Activated naive CD8-positive, alpha-beta T cell treated with anti-CD3 and anti-CD28 coated beads for 36 hours (primary cell): ENCODE measurements at places on chromosomes 2 and 18.
A peak's percentile ranks its signal among the peaks of the same experiment; 100 is the strongest.

GRCh38 chr2:216351172-216351925 lies 20.9 kb downstream of the MARCHF4 start:
- H3K27me3 ChIP-seq: no peaks in the 10 kb centered on the region
- H3K27ac ChIP-seq: peak overlapping the region; percentile 11
- H3K36me3 ChIP-seq: peaks cover 4% of the 10 kb centered on the region

GRCh38 chr2:198701481-198701880 lies 756.3 kb downstream of the SATB2 start:
- H3K27ac ChIP-seq: no peak overlapping the region
- no peak for DNase-seq
- no peaks in the 10 kb centered on the region for H3K4me1 ChIP-seq
- no peak overlapping the region for H3K4me3 ChIP-seq
- H3K36me3 ChIP-seq: no peaks in the 10 kb centered on the region
- peaks cover 5% of the 10 kb centered on the region for H3K27me3 ChIP-seq

DNA sequence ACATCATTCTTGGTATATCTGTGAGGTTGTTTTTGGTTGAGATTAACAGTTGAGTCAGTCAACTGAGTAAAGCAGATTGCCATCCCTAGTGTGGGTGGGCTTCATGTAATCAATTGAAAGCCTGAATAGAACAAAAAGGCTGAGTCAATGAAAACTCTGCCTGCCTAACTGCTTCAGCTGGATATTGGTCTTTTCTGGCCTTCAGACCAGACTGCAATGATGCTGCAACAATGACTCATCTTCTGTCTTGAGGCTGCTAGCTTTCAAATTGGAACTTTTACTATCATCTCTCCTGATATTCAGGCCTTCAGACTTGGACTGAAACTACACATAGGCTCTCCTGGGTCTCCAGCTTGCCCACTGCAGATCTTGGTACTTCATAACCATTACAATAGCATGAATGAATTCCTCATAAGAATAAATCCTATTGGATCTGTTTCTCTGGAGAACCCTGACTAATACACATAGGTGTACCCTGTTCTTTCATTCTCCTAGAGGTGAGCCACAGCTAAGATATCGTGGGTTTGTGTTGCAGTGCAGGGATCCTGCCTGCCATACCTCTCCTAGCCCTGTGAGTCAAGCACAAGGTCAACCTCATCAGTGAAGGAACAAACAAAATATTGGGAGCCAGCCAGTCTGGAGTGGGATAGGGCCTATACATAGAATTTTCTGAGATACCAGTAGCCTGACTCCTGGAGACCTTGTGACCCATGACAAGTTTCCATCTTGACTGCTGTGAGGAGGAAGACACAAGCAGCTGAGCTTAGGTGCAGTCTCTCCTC lies 473.8 kb downstream of the DCC start:
- no peaks in the 10 kb centered on the region for H3K27me3 ChIP-seq
- no peak overlapping the region for H3K27ac ChIP-seq
- H3K4me1 ChIP-seq: no peaks in the 10 kb centered on the region
- H3K36me3 ChIP-seq: no peaks in the 10 kb centered on the region

GRCh38 chr2:230870544-230871360 lies 6.0 kb downstream of the ITM2C start:
- no peak overlapping the region for H3K27ac ChIP-seq
- peaks cover 69% of the 10 kb centered on the region for H3K4me1 ChIP-seq
- H3K4me3 ChIP-seq: no peak overlapping the region
- peaks cover 14% of the 10 kb centered on the region for H3K36me3 ChIP-seq

GRCh38 chr2:88813612-88814011 lies 122.1 kb downstream of the RPIA start:
- no peaks in the 10 kb centered on the region for H3K4me1 ChIP-seq
- no peak for DNase-seq
- no peaks in the 10 kb centered on the region for H3K36me3 ChIP-seq
- no peak overlapping the region for H3K4me3 ChIP-seq
- H3K27me3 ChIP-seq: peaks cover 4% of the 10 kb centered on the region

DNA sequence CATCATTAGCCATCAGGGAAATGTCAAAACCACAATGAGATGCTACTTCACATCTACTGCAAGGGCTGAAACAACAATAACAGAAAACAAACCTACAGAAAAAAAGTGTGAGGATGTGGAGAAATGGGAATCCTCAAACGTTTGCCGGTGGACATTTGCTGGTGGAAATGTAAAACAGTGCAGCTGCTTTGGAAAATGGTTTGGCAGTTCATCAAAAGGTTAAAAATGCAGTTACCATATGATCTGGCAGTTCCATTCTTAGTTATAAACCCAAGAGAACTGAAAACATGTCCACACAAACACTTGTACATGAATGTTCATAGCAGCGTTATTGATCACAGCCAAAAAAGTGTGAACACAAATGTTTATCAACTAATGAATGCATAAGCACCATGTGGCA lies 44.2 kb downstream of the PROC start:
- no peak overlapping the region for H3K4me3 ChIP-seq
- H3K36me3 ChIP-seq: peaks cover 2% of the 10 kb centered on the region
- no peaks in the 10 kb centered on the region for H3K27me3 ChIP-seq
- no peak overlapping the region for H3K27ac ChIP-seq
- DNase-seq: no peak

- no peak overlapping the region for H3K4me3 ChIP-seq
- H3K27ac ChIP-seq: no peak overlapping the region
- H3K27me3 ChIP-seq: no peaks in the 10 kb centered on the region
- no peaks in the 10 kb centered on the region for H3K36me3 ChIP-seq
Measured at GRCh38 chr2:101644842-101645383, 52.6 kb upstream of the MAP4K4 start.

- H3K4me1 ChIP-seq: no peaks in the 10 kb centered on the region
- no peaks in the 10 kb centered on the region for H3K27me3 ChIP-seq
- no peak for DNase-seq
Measured at GRCh38 chr18:6595666-6596065, 133.8 kb upstream of the ARHGAP28 start.

- no peak overlapping the region for H3K27ac ChIP-seq
- no peak for DNase-seq
- H3K4me1 ChIP-seq: no peaks in the 10 kb centered on the region
Measured at GRCh38 chr2:18123211-18123570, 244.7 kb downstream of the KCNS3 start.

GRCh38 chr18:44258086-44258485 lies 422.6 kb upstream of the SETBP1 start:
- no peak overlapping the region for H3K4me3 ChIP-seq
- H3K27ac ChIP-seq: no peak overlapping the region
- DNase-seq: no peak
- no peaks in the 10 kb centered on the region for H3K36me3 ChIP-seq
- peaks cover 3% of the 10 kb centered on the region for H3K27me3 ChIP-seq

DNA sequence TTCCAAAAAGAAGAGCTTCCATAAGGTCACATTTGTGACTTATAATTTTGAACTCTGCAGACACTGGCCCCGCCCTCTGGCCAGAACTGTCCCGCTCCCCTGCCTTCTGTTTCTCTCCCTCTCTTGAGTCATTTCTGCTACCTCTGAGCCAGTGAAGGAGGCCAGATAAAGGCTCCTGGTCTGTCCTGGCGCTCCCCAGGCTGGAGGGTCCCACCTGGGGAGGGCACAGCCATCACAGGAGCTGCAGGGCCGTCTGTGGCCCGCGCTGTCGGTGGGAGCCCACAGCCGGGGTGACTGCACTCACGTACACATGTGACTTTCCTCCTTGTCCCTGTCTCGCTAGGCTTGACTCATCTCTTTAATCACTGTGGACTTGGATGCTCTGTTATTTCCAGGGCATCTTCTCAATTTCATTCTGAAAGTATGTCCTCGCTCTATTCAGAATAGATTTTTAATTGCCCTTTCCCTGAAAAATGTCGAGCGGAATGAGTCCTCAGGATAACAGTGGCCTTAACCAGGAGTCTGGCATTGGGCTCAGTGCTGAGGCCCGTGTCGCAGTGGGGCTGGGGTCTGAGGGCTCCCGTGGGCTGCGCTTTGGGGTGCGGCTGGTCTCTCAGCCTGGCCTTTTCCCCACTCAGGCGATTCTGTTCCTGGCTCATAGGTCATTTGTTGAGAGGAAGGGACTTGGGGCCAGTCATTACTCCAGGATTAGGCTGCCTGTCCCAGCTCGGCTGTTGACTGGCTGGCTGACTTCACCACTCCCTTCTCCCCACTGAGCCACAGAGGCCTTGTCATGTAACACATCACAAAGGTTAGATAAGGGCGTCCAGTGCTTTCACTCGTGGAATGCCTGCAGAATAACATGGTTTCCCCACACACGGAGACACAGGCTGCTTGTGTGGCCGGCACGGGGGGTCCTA lies 34.5 kb downstream of the KLHL29 start:
- H3K4me1 ChIP-seq: no peaks in the 10 kb centered on the region
- no peak overlapping the region for H3K4me3 ChIP-seq
- DNase-seq: no peak
- no peaks in the 10 kb centered on the region for H3K36me3 ChIP-seq
- no peaks in the 10 kb centered on the region for H3K27me3 ChIP-seq
- no peak overlapping the region for H3K27ac ChIP-seq

GRCh38 chr18:420661-421246 lies 79.7 kb downstream of the COLEC12 start:
- H3K36me3 ChIP-seq: no peaks in the 10 kb centered on the region
- DNase-seq: no peak
- no peak overlapping the region for H3K4me3 ChIP-seq

DNA sequence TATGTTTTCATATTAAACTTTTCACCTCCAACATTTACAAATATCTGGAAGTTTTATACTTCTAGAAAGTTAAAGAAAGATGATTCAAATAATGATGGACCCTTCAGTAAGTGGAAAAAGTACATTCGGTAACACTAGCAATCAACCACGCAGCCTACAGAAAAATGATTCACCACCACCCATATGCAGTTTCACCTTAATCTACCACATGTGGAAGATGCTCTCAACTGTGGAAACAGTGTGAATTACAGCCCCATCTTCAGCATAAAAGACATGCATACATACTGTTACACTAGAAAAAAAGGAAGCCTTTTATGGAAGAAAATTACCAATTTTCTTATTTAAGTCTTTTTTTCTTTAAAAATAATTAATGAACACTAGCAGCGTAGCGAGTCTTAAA lies 1.1 kb downstream of the SLC38A11 start:
- H3K36me3 ChIP-seq: no peaks in the 10 kb centered on the region
- H3K27ac ChIP-seq: no peak overlapping the region
- H3K4me1 ChIP-seq: peaks cover 5% of the 10 kb centered on the region
- peaks cover 26% of the 10 kb centered on the region for H3K27me3 ChIP-seq
- DNase-seq: no peak

- H3K27ac ChIP-seq: no peak overlapping the region
- H3K4me3 ChIP-seq: no peak overlapping the region
- DNase-seq: no peak
- H3K27me3 ChIP-seq: no peaks in the 10 kb centered on the region
- H3K4me1 ChIP-seq: no peaks in the 10 kb centered on the region
Measured at GRCh38 chr2:185700883-185701282, 37.7 kb upstream of the FSIP2 start.

DNA sequence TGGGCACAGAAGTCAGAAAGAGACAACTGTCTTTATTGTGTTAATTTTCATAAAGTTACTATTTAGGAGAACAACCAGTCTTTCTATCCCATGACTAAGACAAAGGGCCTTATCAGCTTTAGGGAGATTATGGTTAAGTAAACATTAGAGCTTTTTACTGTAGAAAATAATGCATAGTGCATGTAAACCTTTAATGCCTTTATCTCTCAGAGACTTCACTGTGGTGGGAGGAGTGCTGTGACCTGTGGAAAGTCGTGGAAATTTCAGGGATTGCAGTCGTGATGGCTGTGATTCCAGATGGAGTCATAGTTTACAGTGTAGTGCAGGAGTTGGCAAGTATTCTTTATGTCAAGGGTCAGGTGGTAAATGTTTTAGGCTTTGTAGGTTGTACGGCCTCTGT lies 15.8 kb downstream of the ZNF236 start:
- H3K4me3 ChIP-seq: no peak overlapping the region
- H3K36me3 ChIP-seq: peaks cover 8% of the 10 kb centered on the region
- H3K27me3 ChIP-seq: no peaks in the 10 kb centered on the region
- peaks cover 34% of the 10 kb centered on the region for H3K4me1 ChIP-seq
- H3K27ac ChIP-seq: no peak overlapping the region
- no peak for DNase-seq

DNA sequence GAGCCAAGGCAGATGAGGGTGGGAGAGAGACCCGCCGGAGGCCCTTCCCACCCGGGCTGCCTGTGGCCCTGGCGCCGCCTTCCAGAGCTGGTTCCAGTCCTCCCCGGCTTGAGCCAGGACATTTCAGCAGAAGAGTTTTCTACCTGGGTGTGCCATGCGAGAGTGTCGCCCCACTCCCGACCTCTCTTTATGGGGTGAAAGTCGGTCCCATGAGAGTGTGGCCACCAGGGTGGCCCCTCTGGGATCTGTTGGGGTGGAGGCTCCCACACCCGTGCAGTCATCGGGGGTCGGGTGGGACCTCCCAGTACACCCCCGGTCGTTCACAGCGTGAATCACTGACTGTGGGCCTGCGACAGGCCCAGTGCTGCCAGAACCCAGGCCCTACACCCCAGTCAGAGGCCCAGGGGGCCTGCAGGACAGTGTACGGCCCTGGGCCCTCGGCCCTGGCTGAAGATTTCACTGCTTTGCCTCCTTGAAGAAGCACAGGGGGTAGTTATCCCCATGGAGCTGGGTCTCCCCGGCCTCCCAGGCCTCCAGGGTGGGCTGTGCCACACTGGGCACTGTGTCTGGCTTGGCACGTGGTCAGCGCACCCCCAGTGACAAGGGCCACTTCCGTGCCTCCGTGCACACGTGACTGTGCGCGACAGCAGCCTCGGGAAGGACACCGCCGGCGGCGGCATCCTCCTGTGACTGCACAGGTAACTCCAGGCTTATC lies 5.9 kb downstream of the NFATC1 start:
- H3K36me3 ChIP-seq: peaks cover 62% of the 10 kb centered on the region
- peak overlapping the region; percentile 85 for H3K4me3 ChIP-seq
- H3K27ac ChIP-seq: peak overlapping the region; percentile 97
- no peaks in the 10 kb centered on the region for H3K27me3 ChIP-seq
- H3K4me1 ChIP-seq: peaks cover 54% of the 10 kb centered on the region

DNA sequence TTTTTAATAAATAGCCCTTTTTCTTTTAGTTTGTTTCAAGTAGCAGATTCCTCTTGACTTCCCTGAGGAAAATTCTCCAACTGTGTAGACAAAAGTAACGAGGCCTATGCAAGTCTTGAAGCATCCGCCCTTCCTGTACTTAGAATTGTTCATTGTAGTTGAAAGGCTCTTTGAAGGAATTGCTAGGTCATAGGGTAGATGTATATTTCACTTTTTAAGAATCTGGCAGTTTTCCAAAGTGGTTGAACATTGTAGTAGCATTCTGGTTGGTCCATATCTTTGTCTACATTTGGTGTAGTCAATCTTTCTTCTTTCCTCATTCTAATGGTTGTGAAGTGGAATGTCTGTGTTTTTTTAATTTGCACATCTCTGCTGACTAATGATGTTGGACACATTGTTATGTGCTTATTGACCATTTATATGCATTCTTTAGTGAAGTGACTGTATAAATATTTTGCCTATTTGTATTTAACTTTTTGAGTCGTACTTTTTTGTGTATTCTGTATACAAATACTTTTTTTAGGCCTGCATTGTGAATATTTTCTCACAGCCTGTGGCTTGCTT lies 5.6 kb upstream of the SERPINB11 start:
- DNase-seq: no peak
- no peak overlapping the region for H3K27ac ChIP-seq
- H3K27me3 ChIP-seq: peaks cover 11% of the 10 kb centered on the region
- H3K4me1 ChIP-seq: no peaks in the 10 kb centered on the region
- no peaks in the 10 kb centered on the region for H3K36me3 ChIP-seq
- H3K4me3 ChIP-seq: no peak overlapping the region
